NCI-H1048 (cell line): ENCODE measurements at places on chromosomes 4 and X.

- no peak for DNase-seq
Observed at GRCh38 chr4:623914-624566, 1.3 kb upstream of the PDE6B start.

DNA sequence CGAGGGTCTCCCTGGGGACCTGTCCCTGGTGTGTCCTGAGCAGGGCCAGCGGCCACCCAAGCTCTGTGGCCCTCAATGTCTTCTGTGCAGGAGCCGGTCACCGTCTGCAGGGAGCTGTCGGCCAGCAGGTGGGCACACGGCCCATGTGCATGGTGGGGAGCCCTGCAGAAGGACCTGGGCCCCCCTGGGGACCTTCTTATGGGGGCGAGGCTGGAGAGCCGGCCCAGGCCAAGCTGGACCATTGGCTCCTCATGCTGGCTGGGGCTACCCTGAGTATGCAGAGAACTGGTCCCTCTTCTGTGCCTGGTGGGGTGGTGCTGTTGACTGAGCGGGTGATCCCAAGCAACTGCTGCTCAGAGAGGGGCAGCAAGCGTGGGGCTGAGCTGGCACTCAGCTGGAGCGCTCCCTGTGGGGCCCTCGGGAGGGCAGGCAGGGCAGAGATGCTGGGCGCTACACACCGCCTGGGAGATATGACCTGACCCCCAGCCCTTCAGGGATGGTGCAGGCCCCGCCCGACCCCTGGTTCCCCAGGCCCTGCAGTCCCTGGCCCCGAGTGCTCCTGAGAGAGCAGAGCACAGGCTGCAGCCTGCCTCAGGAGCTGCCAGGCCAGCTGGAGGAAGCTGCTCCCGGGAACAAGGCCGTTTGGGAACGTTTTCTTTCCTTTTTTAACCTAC is 14.8 kb downstream of the NAT8L start:
- no peak for DNase-seq

- DNase-seq, result no peak
Observed at GRCh38 chrX:131264665-131265064, 24.4 kb downstream of the IGSF1 start.

DNA sequence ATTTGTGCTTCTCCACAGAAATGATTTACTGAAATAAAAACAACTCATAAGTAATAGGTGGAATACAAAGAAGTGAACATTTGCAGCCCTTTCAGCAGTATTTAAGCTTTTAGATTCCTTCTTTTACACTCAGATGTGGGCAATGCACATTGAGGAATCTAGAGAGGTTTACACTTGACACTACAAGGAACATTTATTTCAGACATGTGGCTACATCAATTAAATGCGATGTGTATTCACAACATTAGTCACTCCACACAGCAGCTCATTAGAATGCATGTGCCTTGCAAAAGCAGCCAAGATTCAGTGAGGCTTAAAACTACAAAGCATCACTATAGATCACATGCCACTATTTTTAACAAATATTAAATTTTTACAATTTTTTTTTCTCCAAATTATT is 480.7 kb downstream of the INPP4B start:
- no peak for DNase-seq

GRCh38 chr4:111014537-111014936 is 391.7 kb upstream of the PITX2 start:
- no peak for DNase-seq

DNA sequence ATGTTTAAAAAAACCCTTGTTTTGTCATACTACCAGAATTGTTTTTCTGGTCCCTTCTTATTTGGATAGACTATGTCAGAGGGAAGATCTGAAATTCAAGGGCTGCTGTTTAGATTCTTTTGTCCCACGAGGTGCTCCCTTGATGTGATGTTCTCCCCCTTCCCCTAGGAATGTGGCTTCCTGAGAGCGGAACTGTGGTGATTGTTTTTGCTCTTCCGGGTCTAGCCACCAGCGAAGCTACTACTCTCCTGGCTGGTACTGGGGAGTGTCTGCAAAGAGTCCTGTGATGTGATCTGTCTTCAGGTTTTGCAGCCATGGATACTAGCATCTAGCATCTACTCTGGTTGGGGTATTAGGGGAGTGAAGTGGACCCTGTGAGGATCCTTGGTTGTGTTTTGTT is 271.1 kb downstream of the DCAF12L2 start:
- no peak for DNase-seq

GRCh38 chrX:123331859-123332258 is 147.8 kb downstream of the GRIA3 start:
- DNase-seq, result no peak

DNA sequence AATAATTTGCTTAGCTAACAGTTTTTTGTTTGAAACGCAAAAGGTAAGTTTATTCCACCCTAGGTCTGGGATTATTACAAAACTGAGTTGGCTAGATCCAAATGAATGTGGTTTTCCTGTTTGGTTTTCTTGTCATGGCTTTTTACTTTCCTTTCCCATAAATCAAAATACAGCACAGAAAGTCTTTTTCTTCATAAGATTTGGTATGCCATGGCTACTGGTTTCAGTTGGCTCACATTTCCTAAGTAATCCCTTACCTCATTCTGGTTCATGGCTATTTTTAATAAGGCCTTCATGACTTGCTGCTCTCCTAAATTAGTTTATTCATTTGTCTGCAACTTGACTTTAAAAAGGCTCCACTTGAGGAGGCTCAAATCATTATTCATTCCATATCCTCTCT is 12.9 kb upstream of the PAK3 start:
- DNase-seq, result no peak

DNA sequence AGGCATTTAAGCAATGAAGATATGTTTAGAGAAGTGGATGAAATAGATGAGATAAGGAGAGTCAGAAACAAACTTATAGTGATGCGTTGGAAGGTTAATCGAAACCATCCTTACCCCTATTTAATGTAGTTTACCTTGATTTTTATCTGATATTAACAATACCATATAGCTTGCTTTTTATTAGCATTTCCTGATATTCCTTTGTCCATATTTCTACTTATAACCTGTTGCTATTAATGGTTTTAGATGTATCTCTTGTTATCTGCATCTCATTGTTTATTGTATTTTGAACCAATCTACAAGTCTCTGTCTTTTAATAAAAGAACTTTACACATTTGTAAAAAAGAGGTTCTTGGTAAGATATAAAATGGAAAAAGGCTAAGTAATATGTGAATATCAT is 1.6 kb downstream of the TCEAL9 start:
- no peak for DNase-seq

GRCh38 chr4:3520796-3521600 is 11.2 kb downstream of the LRPAP1 start:
- DNase-seq, result no peak

DNA sequence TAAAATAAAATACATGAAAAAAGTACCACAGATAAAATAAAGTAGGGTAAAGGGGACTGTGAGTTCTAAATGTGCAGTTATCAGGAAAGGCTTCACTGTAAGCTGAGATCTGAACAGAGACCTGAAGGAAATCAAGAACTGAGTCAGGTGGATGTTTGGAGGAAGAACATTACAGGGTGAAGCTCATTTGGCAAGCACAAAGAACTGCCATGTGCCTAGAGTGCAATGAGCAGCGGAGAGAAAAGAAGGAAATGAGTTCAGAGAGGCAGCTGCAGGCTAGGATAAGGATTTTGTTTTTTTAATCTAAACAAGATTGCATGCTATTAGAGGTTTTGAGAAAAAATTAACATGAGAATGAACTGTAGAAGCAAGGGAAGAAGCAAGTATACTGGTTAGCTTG is 373.1 kb downstream of the STPG2 start:
- DNase-seq, result no peak

DNA sequence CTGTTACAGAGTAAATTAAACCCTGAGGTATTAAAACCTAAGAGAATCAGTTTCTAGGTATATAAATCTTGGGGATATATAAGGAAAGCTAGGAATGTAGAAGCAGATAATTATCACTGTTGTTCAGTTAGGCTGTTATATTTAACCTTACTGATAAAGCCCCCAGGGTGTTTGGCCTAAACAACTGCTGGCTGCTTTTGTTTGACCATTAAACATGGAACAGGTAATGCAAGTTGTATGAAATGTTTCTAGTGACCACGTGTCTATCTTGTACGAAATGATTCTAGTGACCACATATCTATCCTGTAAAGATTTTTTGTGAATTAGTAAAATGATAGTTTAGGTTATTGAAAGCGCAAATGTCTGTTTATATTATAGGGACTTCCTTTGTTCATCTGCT is 52.6 kb downstream of the SGMS2 start:
- no peak for DNase-seq

GRCh38 chrX:63652086-63652765 is 132.8 kb downstream of the ARHGEF9 start:
- no peak for DNase-seq

DNA sequence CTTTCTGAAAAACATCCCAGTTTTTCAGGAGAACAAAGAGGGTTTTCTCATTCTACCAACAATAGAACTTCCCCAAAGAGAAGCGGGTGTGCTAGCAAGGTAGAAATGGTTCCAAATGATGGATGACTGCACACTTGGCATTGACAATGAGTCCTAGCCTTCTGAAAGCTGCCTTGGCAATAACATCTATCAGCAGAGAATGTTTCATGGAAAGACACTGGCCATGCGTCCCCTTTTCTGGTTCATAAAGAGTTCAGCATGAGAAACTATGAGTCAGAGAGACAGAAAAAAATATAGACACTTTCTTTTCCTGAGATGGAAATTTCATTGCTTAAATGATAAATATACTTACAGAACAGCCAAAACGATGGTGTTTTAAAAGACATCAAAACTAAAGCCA is 236.9 kb upstream of the PRKX start:
- DNase-seq, result no peak

DNA sequence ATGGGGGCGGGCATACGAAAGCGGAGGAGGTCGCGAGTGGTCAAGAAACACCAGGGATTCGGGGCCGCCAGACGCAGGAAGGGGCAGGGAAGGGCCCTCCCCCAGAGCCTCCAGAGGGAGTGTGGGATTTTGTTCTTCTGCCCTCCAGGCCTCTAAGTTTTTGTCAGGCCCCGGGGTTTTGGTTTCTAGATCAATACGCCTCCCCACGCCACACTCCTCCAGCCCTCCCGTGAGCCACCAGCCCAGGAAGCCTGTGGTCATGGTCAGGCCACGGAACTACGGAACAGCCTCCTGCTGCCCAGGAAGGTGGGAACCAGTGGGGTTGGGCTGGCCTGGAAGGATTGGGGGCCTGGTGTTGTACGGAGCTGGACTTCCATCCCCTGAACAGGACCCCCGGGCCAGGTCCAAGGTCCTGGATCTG is 38.4 kb downstream of the CPLX1 start:
- DNase-seq, result no peak

GRCh38 chr4:140059159-140059558 is 94.8 kb downstream of the MAML3 start:
- DNase-seq, result no peak

- no peak for DNase-seq
Observed at GRCh38 chr4:26455571-26455970, 34.7 kb downstream of the CCKAR start.

GRCh38 chr4:25879991-25880651 is 17.3 kb upstream of the SEL1L3 start:
- no peak for DNase-seq

DNA sequence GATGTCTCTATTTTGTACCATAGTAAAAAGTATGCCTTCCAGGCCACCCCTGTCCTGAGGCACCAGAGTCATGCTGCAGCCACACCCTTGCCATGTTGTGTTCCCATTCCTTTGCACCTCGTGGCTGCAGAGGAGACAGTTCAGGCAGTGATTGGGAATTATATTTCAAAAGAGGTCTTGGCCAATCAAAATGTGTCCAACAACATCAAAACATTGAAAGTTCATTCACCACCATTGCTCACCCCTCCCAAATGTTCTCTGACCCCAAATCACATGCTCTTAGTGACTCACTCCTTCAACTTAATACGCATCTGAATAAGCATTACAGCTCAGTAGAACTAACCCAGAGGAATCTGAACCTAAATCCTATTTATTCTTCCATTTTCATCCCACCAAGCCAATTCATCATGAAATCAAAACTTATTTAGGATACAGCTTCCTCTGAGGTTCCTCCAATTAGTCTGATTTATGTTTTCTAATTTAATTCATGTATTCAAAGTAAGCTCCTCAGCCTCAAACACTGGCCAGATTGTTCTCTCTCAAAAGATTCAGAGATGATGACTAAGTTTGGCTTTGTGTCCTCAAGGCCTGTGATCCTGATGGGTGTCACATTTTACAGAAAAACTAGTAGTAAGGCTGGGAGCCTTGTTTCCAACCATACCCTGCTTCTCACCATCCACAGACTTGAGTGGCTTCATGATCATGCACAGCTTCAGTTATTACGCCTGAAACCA is 323.2 kb upstream of the INTU start:
- no peak for DNase-seq

- DNase-seq, result peak; percentile 8
Observed at GRCh38 chr4:169823685-169824084, 65.9 kb upstream of the HPF1 start.

DNA sequence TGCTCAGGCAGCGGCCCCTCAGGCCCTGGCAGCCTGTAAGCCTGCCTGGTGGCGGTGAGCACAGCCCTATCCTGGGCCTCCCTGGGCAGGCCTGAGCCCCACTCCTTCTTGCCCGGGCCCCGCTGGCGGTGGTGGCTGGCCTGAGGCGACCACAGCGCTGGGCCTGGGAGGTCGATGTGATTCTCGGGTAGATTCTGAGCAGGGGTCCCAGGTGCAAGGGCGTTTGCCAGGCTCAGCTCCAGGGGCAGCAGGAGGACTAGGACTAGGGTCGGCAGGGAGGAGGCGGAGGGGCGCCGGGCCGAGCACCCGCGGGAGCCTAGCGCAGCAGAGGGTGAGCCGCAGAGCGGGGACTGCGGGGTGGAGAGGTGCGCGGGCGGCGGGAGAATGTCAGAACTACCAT is 17.0 kb downstream of the FAM9A start:
- no peak for DNase-seq
